Nasal cavity respiratory epithelium epithelial cell of viscerocranial mucosa (primary cell): ENCODE measurements at places on chromosomes 11 and 22. TPM values are rescaled to one million over a fixed set of nuclear protein-coding genes. Genes with fewer than 3 reads are reported as not detected.

Gene AIFM3
- 0.68 and 5.8 TPM in 2 replicates for total RNA-seq

Gene KCNJ11
- total RNA-seq = 0.36 and 1.0 TPM in 2 replicates

Gene C22orf31
- total RNA-seq = not detected in 2 replicates

Gene SHISA8
- not detected in 2 replicates for total RNA-seq

Gene BIK
- 22.9 and 30.5 TPM in 2 replicates for total RNA-seq

Gene OR6A2
- total RNA-seq = under 0.01 and 0.14 TPM in 2 replicates

Gene DCHS1
- under 0.01 and 0.21 TPM in 2 replicates for total RNA-seq

Gene SEC14L2
- total RNA-seq = 17.4 and 67.0 TPM in 2 replicates

Gene OR51E2
- total RNA-seq = not detected in 2 replicates

Gene CSRP3
- total RNA-seq = not detected in 2 replicates

Gene PIH1D2
- 0.50 and 0.68 TPM in 2 replicates for total RNA-seq

Gene MAJIN
- total RNA-seq = not detected in 2 replicates

Gene ANKK1
- 0.68 and 2.3 TPM in 2 replicates for total RNA-seq

Gene ARHGAP8
- 10.3 and 30.9 TPM in 2 replicates for total RNA-seq

Gene C22orf42
- not detected in 2 replicates for total RNA-seq

Gene OR5J2
- total RNA-seq = not detected in 2 replicates

Gene TEX54
- total RNA-seq = not detected in 2 replicates
